ENCODE measurements at places on chromosomes 5 and 9.

DNA sequence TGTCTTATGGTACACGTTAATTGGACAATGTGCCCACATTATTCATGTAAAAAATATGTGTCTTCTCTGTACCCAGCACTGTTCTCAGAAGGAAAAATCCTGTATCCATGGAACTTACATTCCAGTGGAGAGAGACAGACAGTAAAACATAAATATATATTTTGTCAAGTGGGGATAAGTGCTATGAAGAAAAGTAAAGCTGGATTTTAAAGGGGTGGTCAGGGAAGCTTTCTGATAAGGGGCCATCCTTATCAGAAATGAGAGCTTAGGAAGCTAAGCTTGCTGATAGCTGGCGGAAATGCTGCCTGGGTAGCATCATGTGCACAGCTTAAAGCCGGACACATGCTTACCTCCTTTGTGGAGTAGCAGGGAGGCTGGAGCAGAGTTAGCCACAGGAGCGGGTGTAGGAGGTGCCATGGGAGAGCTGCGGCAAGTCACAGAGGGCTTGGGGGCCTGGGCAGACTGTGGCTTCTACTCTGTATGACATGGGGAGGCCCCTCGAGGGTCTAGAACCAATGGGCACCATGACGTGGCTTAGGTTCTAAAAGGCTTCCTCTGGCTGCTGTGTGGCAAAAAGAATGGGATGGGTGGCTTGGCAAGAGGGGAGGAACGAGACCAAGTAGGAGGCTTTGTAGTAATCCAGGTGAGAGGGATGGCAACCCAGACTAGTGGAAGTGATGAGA, 141.7 kb downstream of the FGF1 start:
- no peak for DNase-seq

DNA sequence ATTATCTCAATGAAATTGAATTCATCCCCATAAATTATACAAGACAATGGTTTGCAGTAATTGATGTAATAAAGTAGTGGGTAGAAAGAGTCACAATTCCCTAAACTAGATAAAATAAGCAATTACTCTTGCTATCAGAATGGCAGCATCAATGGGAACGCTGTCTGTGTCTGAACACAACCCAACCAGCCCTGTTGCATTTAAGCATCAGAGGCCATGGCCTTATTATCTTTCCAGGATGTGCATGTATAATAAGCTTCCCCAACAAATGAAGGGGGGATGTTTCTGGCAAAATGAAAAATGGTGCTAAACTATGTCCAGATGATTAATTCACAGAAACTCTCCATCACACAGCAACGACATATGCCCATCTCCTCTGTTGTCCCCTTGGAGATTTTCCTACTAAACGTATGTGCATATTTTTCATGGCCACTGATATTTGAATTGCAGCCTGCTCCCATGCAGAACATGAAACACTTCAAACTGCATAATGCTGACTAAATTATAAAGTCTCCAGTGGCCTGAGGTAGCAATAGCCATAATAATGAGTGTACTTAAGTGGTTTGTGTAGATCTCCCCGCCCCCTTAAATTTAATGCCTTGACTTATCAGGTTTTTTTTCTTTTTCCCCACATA, 306.9 kb upstream of the ADAMTS16 start:
- no peak for DNase-seq

GRCh38 chr9:37640246-37640645, 10.5 kb upstream of the FRMPD1 start:
- no peak for DNase-seq

GRCh38 chr5:77718934-77719610, 57.1 kb downstream of the TBCA start:
- no peak for DNase-seq

DNA sequence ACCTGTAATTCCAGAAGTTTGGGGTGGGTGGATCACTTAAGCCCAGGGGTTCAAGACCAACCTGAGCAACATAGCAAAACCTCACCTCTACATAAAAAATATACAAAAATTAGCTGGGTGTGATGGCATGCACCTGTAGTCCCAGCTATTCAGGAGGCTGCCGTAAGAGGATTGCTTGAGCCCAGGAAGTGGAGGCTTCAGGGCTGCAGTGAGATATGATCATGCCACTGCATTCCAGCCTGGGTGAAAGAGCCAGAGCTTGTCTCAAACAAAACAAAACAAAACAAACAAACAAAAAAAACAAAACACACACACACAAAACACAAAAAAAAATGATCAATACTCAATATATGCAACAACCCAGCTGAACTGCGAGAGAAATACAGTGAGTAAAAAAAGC, 29.5 kb upstream of the TRIM14 start:
- DNase-seq, result no peak
